OCI-M1 (cell line): ENCODE measurements at places on chromosomes 6 and 20.

GRCh38 chr6:2132416-2132815 lies 113.0 kb downstream of the GMDS start:
- no peak for DNase-seq

- no peak for DNase-seq
Observed at GRCh38 chr6:28001751-28002150, 44.7 kb downstream of the OR2B6 start.

DNA sequence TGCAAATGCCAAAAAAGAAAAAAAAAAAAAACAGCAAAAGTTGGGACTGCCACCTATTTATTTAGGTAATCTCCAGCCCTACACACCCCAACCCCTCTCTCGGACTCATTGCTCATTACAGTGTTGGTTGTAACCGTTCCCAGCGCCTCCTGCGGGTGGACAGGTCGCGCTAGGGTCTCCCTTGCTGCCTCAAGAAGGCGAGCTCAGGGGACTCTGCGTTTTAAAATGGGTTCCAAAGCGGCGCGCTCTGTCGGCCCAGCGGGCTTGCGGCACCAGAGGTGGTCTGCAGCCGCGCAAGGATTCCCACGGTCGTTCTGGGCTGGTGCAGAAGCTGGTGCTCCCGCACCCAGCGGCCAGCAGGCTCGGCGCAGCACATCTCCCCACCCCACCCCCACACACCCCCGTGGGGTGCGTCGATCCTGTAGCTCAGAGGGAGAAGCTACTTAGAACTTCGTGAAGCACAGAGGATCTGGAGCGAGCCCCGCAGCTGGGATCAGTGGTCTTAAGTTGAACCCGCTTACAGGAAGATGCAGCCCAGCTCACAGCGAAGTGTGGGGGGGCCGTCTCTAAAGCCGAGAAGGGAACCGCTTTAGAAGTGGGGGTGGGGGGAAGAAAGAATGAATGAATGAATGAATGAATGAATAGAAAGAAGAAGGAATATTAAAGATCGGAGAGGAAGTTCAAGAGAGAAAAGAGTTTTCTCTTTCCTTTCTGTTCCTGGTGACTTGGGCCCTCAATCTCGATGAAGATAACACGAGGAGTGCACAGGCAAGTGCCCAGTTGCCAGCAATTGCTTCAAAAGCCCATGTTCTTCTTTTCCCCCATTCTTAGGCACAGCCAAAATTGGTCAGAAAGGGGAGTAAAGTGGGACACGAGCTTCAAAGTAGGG lies 780 bp downstream of the TFAP2A start:
- peak; percentile 81 for DNase-seq

GRCh38 chr6:65707126-65707826 lies at the start of gene EYS:
Gene EYS (minus strand): TSS chr6:65707226. CDS start chr6:65495410, 211,816 bp downstream.
- no peak for DNase-seq

GRCh38 chr20:62914970-62915457 lies 11.3 kb downstream of the DIDO1 start:
- no peak for DNase-seq

- DNase-seq: peak; percentile 79
Observed at GRCh38 chr20:2469991-2470422, 582 bp downstream of the SNRPB start.
